ENCODE measurements at places on chromosomes 3 and 15.

- no peak for DNase-seq
Measured at GRCh38 chr15:89917442-89918101, 4.8 kb upstream of the ARPIN start.

GRCh38 chr3:13717222-13717895 is 162.5 kb downstream of the WNT7A start:
- peak; percentile 25 for DNase-seq

- no peak for DNase-seq
Measured at GRCh38 chr3:122353215-122353614, 28.2 kb downstream of the CSTA start.

- no peak for DNase-seq
Measured at GRCh38 chr15:32716915-32717425, 834 bp upstream of the GREM1 start.

GRCh38 chr3:36689560-36689959 is 74.8 kb downstream of the DCLK3 start:
- no peak for DNase-seq

- no peak for DNase-seq
Measured at GRCh38 chr3:157566596-157566995, 63.4 kb upstream of the VEPH1 start.

DNA sequence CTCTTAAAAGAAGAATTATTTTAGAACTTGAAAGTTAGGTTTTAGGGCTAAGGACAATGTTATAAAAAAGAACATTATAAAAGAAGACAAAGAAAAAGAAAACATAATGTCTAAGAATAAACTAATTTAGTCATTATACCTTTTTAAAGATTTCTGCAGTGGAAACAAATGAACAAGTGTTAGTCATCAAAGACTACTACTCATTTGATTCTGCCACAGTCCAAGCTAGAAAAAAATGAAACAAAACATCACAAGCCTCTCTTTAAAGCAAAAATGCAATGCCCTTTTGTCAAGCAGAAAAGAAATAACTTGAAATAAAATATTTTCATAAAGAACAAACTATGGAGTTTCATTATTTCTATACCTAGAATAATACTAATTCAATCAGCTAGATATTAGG is 102.0 kb downstream of the TBC1D5 start:
- DNase-seq, result no peak

- DNase-seq, result no peak
Measured at GRCh38 chr15:69497076-69497475, 44.5 kb downstream of the RPLP1 start.

- no peak for DNase-seq
Measured at GRCh38 chr15:99122831-99123712, 18.2 kb downstream of the SYNM start.

- DNase-seq, result no peak
Measured at GRCh38 chr15:65829130-65829764, 37.2 kb upstream of the DENND4A start.
